ENCODE measurements at places on chromosomes 6 and 20. TPM values are rescaled to one million over a fixed set of nuclear protein-coding genes. Genes with fewer than 3 reads are reported as not detected.

Gene PGC
- not detected for polyA plus RNA-seq

DNA sequence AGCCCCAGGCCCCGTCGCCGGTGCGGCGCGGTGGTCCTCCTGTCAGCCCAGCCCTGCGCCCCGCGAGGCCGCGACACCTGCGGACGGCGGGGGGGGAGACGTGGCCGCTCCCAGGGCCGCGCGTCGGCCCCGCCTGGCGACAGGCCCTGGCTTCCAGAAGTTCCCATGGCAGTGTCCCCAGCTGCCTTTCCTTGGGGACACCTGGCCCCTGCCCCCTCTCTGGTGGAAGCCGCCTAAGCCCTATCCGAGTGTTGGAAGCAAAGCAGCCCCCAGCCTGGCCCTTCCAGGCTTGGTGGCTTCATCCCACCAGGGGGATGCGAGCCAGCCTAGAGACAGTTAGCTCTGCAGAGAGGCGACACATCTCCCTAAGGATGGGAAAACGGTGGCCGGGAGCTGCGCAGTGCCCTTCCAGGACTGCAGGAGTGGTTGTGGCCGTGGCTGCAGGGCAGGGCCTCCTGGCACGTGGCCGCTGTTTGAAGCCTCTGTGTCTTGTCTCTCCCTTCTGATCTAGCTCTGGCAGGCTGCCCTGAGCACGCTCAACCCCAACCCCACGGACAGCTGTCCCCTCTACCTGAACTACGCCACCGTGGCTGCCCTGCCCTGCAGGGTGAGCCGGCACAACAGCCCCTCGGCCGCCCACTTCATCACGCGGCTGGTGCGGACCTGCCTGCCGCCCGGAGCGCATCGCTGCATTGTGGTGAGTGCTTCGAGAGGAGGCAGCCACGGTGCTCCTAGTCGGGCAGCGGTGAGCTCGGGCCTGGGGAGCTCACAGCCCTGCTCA lies 816 bp downstream of the NPEPL1 start:
- peak; percentile 17 for DNase-seq

Gene GSTA5
- polyA plus RNA-seq, result not detected

Gene ARMH2
- polyA plus RNA-seq, result not detected

Gene FERMT1
- not detected for polyA plus RNA-seq

Gene OPRL1
- polyA plus RNA-seq, result 3.3 TPM

GRCh38 chr6:12483712-12484111 lies 193.6 kb downstream of the EDN1 start:
- no peak for DNase-seq

Gene THBD
- not detected for polyA plus RNA-seq

Gene CYP39A1
- polyA plus RNA-seq, result not detected

Gene CCDC170
- polyA plus RNA-seq, result not detected

DNA sequence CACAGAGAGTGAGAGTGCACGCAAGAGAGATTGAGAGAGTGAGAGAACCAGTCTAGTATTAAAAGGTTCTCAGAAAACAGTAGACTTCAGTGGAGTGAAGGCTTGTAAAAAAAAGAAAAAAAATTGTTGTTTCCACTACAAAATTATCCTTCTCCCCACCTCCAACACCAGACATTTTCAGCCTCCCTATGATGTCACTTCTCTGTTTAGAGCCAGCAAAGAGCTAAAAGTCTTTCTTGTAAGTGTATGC lies 77.8 kb downstream of the BACH2 start:
- no peak for DNase-seq

DNA sequence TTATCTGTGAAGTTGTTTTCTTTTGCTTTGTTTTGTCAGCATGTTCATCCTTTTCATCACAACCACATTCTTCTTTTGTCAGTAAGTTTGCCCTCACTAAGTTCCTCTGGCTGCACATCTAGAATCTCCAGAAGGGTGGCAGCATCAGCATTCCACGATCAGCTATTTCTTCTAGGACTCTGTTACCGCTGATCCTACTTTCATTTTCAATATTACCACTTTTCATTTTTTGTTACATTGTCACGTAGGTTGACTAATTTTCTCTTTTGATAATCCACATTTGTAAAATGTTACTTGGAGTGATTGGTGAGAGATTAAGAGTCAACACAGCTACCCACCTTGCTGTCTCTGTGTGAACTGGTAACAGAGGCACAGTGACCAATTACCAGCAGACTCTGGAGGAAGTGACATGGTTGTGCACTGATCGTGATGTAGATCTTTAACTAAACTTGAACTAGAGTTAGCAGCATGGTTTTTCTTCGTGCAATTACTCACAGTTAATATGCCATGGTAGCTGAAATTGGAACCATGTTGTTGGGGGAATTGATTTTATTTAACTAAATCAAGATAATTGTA lies 307.9 kb upstream of the SLC35B3 start:
- no peak for DNase-seq

DNA sequence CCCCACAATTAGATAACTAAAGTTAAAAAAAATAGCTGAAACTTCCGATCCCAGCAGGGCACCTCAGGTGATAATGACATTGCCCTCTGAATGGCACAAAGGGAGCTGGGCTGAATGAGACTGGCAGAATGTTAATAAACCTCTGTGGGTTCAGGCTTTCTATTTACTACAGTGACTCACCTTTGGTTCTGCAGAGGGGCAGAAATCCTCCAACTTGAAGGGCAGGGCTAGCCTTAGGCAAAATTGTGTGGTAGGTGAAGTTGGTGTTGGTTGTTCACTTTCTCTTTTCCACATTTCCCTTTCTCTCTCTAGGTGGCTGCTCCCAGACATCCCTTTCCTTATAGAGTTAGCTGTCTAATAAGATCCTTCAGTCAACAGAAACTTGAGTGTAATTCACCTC lies 625.2 kb downstream of the EPM2A start:
- no peak for DNase-seq

Gene SLC22A16
- polyA plus RNA-seq, result not detected

DNA sequence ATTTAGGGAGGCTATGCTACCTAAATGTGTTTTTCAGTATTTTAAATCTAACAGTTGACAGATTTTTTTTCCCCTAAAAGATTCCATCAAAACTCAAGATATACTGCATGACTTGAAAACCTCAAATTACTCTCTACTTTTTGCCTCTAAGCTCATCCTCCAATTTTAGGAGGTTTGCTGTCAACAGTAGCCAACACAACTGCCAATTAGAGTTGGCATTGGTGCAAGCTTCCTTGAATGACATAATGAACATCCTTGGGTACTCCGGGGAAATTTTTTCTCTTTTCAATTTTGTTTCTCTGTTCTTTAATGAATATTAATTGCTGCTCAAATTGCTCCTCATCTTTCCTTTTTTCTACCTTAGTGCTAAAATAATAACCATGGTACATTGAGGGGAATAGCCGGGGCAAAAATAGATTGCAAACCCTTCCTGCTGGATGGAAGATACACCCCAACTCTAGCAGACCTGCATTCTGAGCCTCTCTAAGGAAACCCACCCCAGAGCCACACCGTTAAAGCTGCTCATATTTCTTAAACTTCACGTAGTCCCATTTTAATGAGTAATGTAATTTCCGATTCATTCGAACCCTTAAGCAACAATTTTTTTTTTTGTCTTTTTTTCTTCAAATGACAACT lies 34.3 kb downstream of the SLC22A23 start:
- DNase-seq, result no peak

Gene TFAP2D
- not detected for polyA plus RNA-seq

DNA sequence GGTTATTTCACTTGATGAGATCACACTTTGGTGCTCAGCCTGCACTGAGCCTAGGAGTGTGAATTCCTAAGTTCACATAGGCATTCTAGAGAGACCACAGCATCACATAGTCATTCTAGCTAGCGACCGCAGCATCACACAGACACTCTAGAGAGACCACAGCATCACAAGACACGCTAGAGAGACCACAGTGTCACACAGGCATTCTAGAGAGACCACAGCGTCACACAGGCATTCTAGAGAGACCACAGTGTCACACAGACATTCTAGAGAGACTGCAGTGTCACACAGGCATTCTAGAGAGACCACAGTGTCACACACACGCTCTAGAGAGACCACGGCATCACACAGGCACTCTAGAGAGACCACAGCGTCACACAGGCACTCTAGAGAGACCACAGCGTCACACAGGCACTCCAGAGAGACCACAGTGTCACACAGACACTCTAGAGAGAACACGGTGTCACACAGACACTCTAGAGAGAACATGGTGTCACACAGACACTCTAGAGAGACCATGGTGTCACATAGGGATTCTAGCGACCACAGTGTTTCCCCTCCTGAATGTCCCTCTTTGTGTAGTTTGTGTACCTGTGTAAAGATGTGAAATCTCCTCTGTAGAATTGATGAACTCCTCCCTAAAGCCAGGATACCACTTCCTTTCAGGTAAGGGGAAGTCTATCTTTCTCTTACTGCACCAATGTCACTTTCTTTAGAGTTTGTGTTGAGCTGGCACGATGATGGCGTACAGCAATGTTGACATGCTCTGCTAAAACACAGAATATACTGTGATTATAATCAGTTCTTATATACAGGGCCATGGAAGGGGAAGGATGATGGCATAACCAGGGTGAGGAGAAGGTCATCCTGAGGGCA lies 169.4 kb downstream of the ZDHHC14 start:
- DNase-seq, result no peak

Gene EDEM2
- 67.6 TPM for polyA plus RNA-seq

GRCh38 chr6:54074578-54075195 lies 36.6 kb upstream of the MLIP start:
- no peak for DNase-seq

DNA sequence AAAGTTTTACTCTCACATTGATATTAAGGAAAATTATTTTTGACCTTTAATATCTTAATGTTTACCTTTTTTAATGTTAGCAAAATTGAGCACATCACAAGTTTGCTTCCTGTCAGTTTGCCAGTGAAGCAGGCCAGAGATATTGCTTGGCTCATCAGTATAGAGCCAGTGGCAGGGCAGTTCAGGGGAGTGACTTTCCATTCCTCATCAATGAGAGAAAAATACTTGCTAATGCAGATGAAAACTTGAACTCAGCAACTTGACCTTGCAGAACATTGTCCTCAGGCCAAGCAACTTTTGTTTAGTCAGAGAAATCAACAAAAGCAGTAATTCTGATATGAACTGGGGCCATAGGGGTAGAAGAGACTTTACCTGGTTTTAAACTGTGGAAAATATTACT lies 6.9 kb downstream of the TAB2 start:
- DNase-seq, result no peak

GRCh38 chr6:137724018-137724403 lies 143.0 kb upstream of the TNFAIP3 start:
- DNase-seq, result no peak

- no peak for DNase-seq
Observed at GRCh38 chr6:52728394-52728793, 34.9 kb downstream of the GSTA2 start.

Gene PNPLA1
- not detected for polyA plus RNA-seq

DNA sequence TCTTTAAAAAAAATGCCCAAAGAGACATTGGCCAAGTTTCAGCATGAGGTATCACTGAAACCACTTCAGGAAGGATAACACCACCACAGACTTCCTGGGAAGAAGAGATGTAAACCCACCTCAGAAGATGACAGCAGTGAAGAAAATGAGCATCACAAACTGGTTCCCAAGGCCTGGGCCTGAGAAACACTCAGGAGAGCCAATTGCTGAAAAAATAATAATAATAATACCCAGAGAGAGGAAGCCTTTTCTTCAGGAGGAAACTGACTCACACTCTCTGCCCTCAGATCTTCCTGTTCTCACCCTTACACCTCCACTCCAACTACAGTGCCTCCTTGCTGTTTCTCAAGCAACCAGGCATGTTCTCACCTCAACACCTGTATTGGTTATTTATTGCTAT lies 68.1 kb upstream of the MAFB start:
- DNase-seq, result no peak

DNA sequence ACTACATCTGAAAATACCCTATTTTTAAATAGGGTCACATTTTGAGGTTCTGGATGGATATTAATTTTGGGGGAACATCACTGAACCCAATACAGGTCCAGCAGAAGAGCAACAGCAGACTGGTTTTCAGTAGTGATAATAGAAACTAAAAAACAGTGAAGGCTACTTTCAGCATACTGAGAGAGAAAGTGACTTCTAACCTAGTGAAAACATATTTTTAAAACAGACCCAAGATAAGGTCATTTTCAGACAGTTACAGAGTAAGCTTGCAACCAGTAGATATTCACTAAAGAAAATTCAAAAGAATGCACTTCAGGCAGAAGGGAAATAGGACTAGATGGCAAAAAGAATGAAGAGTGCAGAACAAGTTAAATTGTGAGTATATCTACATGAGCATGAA lies 42.0 kb upstream of the TMEM244 start:
- DNase-seq, result no peak
